ENCODE measurements at places on chromosomes 7 and 10. TPM values are rescaled to one million over a fixed set of nuclear protein-coding genes. Genes with fewer than 3 reads are reported as not detected.

The MICALL2 gene
- 6.9 TPM for total RNA-seq

The SPDYE5 gene
- not detected for total RNA-seq

The COL28A1 gene
- total RNA-seq: 1.3 TPM

The DOCK1 gene
- 25.5 TPM for total RNA-seq

The CALN1 gene
- not detected for total RNA-seq

The PRKAR2B gene
- 30.6 TPM for total RNA-seq

The CRYGN gene
- total RNA-seq: 0.52 TPM

The HTR5A gene
- total RNA-seq: not detected

The TMEM225B gene
- total RNA-seq: not detected

The GNAT3 gene
- not detected for total RNA-seq

The TRIM24 gene
- 17.5 TPM for total RNA-seq

DNA sequence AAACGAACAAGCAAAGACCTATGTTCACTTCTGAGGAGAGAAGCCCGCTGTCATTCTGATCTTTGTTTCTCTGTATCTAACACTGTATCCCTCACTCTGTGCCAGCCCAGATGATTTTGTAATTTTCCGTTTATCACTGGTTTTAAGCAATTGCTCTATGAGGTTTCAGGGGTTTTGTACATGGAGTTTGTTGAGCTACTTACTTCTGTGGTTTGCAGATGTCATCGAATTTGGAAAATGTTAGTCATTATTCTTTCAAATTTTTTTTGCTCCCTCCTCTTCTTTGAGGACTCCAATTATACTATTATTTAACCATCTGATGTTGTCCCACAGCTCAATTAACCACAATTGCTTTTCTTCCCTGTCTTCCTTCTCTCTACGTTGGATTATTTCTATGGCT lies 650.9 kb upstream of the IGFBP3 start:
- no peak for DNase-seq

GRCh38 chr7:76272851-76273497 lies 29.5 kb upstream of the HSPB1 start:
- DNase-seq: no peak

- DNase-seq: no peak
These were observed 13.5 kb upstream of the MGAM2 start for GRCh38 chr7:142098004-142098403.

DNA sequence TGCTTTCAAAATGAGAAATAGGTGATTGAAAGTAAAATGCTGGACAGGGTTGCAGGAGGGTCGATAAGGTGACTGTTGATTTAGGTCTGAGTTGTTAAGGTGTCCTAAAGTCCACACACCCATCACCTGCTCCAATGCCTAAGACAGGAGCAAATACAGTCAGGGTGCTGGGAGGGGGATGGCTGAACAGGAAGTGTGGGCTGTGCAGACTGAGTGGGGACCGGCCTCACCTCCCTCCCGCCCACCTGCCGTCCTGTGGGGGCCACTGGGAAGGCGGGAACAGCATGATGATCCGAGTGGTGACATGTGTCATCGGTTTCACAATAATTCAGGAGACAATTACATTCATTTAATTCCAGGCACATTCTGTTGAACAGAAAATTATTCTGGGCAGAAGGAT lies 260.8 kb downstream of the DNAJB6 start:
- DNase-seq: no peak

DNA sequence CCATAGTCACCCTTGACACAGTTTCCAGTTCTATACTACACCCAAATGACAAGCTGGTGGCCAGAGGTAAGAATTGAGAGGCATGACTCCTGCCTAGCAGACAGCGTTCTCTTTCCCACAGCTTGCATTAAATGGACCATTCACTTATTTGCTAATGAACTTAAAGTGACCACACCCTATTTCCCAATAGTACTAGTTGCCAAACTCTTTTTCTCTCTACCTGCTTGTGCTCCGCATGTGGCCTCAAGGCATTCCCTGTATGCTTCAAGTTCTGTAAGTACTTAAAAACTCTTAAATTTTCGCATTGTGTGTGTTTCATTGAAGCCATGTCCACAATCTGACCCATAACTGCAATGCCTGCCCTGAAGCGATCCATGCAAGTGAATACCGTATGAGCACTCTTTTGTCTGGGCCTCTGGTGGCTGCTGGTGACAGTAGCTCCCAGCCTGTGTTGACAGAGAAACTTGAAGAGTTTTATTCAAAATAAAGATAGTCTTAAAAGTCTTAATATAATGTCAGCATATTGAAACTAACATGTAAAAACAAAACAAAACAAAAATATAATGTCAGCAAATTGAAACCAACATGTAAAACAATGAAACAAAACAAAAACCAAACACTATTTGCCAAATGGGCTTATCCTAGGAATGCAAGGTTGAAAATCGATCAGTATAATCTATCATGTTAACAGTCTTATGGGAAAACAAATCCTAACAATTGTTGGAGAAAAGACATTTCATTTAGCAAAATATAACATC lies 73.6 kb downstream of the CCSER2 start:
- DNase-seq: no peak

DNA sequence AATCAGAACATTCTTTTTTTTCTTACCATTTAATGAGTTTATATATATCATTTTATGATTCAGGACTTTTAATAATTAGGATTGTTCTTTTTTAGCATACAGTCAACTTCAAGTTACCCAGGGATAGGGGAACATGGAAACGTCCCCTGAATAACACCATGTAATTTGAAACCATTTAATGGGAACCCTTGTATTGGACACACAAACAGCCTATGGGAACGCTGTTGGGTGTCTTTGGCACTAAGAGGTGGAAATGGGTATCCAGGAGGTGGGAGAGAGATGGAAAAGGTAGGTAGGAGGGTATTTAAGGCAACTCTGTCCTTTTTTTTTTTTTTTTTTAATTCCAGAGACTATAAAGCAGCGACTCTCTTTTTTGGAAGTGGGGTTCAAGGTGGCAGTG lies 2.6 kb downstream of the LUC7L2 start:
- DNase-seq: no peak

GRCh38 chr7:47743965-47744591 lies 162.2 kb upstream of the TNS3 start:
- DNase-seq: no peak

GRCh38 chr10:72336259-72337038 lies 18.3 kb downstream of the DNAJB12 start:
- no peak for DNase-seq

DNA sequence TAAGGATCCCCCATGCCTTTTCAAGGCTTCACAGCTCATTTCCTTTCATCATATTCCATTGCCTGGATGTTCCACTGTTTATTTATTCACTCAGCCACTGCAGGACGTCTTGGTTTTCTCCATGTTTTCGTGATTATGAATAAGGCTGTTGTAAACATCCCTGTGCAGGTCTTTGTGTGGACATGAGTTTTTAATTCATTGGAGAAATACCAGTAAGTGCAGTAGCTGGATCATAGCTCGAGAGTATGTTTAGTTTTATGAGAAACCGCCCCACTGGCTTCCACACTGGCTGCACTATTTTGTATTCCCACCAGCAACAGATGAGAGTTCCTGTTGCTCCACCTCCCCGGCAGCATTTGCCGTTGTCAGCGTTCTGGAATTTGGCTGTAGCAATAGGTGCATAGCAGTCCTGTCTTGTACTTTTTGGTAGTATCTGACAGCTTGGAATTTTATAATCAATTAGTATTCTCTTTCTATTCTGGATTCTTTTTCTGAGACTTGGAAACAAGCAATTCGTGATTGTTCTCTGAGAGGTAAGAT lies 269.9 kb upstream of the PITRM1 start:
- DNase-seq: no peak

DNA sequence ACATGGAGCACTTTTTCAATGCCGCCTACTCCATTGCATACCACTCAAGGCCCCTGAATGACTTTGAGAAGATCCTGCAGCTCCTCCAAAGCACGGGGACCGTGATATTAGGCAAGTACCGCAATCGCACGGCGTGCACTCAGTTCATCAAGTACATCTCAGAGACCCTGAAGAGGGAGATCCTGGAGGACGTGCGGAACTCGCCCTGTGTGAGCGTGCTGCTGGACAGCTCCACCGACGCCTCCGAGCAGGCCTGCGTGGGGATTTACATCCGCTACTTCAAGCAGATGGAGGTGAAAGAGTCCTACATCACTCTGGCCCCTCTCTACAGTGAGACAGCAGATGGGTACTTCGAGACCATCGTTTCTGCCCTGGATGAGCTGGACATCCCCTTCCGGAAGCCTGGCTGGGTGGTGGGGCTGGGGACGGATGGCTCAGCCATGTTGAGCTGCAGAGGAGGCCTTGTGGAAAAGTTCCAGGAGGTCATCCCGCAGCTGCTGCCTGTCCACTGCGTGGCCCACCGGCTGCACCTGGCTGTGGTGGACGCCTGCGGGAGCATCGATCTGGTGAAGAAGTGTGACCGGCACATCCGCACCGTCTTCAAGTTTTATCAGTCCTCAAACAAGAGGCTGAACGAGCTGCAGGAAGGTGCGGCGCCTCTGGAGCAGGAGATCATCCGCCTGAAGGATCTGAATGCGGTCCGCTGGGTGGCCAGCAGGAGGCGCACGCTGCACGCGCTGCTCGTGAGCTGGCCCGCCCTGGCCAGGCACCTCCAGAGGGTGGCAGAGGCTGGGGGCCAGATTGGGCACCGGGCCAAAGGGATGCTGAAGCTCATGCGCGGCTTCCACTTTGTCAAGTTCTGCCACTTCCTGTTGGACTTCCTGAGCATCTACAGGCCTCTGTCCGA lies 12.7 kb upstream of the ATP6V0E2 start:
- no peak for DNase-seq

DNA sequence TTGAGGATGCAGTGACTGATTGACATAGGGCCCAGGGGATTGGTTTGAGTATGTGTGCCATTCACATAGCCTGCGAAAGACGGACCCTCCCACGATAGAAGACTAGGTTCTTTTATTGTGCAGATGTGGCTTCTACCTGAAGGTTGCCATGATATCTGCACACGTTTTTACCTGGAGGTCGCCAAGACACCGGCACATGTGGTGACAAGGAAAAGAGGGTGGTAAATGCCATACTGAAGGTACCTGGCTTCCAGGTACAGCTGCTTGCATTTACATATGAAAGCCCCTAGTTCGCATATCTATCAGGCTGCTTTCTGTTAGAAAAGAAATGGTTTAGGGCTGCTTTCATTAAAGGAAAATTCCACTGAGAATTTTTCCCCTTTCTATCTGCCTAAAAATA lies 43.6 kb downstream of the ZNF22 start:
- no peak for DNase-seq

DNA sequence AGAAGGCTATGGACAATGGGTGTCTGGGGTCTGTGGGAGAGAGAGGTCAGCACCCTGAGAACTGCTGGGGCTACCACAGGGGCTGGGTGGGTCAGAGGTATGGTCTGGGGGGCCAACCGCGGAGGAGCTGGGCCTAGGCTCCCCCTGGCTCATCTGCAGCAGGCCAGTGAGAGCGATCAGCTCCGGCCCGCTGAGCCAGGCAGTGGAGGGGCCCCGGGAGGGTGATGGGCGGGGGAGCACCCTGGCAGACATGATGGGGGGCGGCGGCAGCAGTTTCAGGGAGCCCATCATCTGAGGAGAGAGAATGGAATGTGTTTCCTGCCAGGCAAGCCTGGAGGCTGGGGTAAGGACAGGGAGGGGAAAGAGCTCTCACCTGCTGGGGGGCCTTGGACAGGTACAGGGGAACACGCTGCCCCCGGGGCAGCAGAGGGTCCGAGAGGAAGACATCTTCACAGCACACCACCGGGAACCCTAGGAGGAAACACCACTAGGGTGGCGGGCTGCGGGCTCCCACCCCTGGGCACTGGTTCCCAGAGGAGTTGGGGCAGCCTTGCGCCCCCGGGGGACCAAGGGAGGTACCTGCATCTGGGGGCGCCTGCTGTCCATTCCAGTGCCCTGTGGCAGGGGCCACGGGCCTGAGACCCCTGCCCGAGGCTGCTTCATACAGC lies 1.3 kb downstream of the SAP25 start:
- no peak for DNase-seq

GRCh38 chr10:13924040-13924725 lies 337.4 kb downstream of the PRPF18 start:
- no peak for DNase-seq

- DNase-seq: no peak
These were observed 119.0 kb upstream of the KCNMA1 start for GRCh38 chr10:77756319-77757232.

GRCh38 chr10:95482501-95483233 lies 78.5 kb downstream of the SORBS1 start:
- no peak for DNase-seq

- no peak for DNase-seq
These were observed 124.7 kb upstream of the CTBP2 start for GRCh38 chr10:125284875-125285597.

- DNase-seq: no peak
These were observed 108.3 kb downstream of the BUB3 start for GRCh38 chr10:123262456-123262855.

GRCh38 chr10:100730725-100731406 lies 14.5 kb upstream of the PAX2 start:
- DNase-seq: no peak

- no peak for DNase-seq
These were observed 101.9 kb upstream of the PIP4K2A start for GRCh38 chr10:22816298-22816653.

- no peak for DNase-seq
These were observed 4.4 kb upstream of the TRUB1 start for GRCh38 chr10:114933588-114933987.

DNA sequence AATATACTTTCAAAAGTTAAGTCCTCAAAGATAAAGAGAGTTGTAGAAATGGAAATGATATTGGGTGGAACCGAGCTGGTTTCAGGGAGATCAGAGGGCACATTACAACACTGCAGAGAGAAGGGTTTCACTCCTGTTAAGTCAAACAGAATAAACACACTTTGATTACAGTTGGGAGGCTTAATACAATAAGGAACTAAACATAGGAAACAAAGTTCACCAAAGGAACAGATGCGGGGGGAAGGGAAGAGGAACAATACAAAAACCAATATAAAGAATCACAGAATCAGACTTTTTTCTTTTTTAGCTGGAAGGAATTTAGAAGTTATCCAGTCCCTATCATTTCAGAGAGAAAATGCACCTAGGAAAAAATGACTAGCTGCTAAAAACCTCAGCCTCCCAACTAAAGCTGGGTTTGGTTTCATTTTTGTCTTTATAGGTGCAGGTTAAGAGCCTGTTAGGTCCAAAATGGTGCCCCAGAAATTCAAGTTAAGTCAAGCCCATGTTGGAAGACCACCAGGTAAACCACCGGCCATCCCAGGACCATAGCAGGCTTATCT lies 81.9 kb downstream of the DNMBP start:
- DNase-seq: no peak

- no peak for DNase-seq
These were observed 4.8 kb upstream of the HYCC1 start for GRCh38 chr7:23018750-23019149.

- DNase-seq: no peak
These were observed 99.9 kb upstream of the JAZF1 start for GRCh38 chr7:28280516-28280915.

DNA sequence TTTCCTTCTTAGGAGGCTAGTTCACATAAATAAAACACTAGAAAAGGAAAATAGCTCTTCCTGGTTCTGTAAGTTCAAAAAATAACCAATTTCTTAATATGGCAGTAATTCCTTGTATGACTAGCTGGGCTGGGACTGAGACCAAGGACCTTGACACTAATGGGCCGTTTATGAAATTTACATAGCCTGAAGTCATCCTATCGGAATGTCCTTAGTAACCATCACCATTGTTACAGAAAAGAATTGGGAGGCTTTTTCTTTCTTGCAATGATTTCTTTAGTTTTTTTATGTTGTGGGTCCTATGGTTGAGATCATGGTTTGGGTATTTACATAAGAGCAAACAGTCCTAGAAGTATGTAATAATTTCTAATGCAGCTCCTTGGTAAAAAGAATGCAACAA lies 87.1 kb upstream of the HDAC9 start:
- no peak for DNase-seq

- no peak for DNase-seq
These were observed 37.0 kb downstream of the GPR37 start for GRCh38 chr7:124728610-124729009.
